ENCODE measurements at places on chromosomes 3 and 15. TPM values are rescaled to one million over a fixed set of nuclear protein-coding genes. Genes with fewer than 3 reads are reported as not detected.
A peak's percentile ranks its signal among the peaks of the same experiment; 100 is the strongest.

- H3K27me3 ChIP-seq: no peaks in the 10 kb centered on the region
- H3K27ac ChIP-seq: no peak overlapping the region
- H3K4me3 ChIP-seq: no peak overlapping the region
- no peaks in the 10 kb centered on the region for H3K4me1 ChIP-seq
- no peak for DNase-seq
These were observed 65.7 kb upstream of the ALDH1L1 start for GRCh38 chr3:126245811-126246727.

DNA sequence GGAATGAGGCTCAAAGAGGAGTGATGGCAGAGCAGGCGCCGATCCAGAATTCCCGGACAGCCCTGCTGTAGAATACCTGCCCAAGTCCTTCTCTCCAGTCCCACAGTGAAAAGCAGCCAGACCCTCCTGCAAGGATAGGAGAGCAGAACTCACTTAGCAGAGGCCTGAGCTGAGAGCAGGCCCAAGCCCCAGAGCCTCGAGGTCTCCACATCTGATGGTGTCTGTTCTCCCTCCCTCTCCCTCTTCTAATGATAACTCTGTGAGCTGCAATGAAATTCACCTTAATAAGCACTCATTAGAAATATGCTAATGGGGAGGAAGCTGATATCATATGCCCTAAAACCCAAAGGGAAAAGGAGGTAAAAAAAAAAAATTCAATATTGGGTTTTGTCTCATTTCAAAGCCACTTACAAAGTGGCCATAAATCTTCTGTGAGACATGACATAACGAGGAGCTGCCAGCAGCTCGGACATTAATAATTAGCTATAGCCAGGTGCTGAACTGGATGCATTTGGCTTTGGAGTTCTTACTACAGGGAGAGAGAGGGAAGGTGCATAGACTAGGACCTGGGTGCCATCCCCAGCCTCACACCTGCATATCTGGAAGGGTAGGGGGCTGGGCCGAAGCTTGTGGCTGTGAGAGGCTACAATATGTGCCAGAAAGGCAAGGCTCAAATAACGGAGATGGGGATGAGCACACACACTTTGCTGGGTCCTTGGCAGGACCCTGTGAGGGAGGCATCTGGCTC, 108.4 kb downstream of the MEGF11 start:
- no peaks in the 10 kb centered on the region for H3K36me3 ChIP-seq
- DNase-seq: no peak
- H3K4me3 ChIP-seq: no peak overlapping the region
- no peaks in the 10 kb centered on the region for H3K4me1 ChIP-seq
- no peak overlapping the region for H3K27ac ChIP-seq
- peaks cover 3% of the 10 kb centered on the region for H3K27me3 ChIP-seq

- DNase-seq: no peak
- H3K4me3 ChIP-seq: no peak overlapping the region
- H3K36me3 ChIP-seq: no peaks in the 10 kb centered on the region
- H3K4me1 ChIP-seq: no peaks in the 10 kb centered on the region
These were observed 65.1 kb upstream of the EPHA3 start for GRCh38 chr3:89042236-89042835.

DNA sequence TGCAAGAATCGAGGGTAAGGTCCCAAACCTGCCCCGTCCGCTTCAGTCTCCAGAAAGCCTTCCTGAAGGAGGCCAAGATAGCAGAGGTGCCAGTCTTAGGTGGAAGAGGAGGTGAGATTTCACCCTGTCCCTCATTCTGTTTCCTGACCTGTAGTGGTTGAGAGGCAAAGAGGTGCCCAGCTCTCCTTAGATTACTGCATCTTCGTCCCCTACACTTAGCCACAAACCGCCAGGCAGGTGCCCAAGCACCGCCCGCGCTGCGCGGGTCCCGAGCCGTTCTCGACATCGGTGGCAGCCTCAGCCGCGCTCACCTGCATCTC, 23.8 kb upstream of the POLG start:
- H3K36me3 ChIP-seq: no peaks in the 10 kb centered on the region
- peaks cover 97% of the 10 kb centered on the region for H3K27me3 ChIP-seq
- H3K4me3 ChIP-seq: peak overlapping the region; percentile 53
- no peak for DNase-seq
- no peak overlapping the region for H3K27ac ChIP-seq

GRCh38 chr3:37768107-37768809, 93.4 kb upstream of the CTDSPL start:
- no peak overlapping the region for H3K4me3 ChIP-seq
- no peaks in the 10 kb centered on the region for H3K27me3 ChIP-seq
- H3K4me1 ChIP-seq: peaks cover 66% of the 10 kb centered on the region
- no peaks in the 10 kb centered on the region for H3K36me3 ChIP-seq
- peak overlapping the region; percentile 3 for H3K27ac ChIP-seq

DNA sequence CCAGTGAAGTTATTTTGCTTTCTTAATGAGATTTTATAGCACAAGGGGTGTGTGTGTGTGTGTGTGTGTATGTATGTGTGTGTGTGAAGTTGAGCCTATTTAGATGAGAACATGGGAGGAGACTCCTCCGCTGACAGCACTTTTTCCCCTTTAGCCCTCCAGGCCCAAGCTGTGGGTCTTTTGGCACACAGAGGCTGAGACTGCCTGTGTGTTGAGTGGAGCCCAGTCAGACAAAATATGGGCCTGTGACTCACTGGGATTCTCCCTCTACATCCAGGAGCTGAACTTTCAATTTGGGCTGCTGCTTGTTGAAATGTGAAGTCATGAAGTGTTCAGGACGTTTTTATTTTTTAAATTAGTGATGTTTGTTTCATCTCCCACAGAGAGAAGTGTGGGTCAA, 108.0 kb downstream of the MFSD1 start:
- no peak overlapping the region for H3K4me3 ChIP-seq
- H3K4me1 ChIP-seq: no peaks in the 10 kb centered on the region
- DNase-seq: no peak
- no peaks in the 10 kb centered on the region for H3K27me3 ChIP-seq

- H3K4me3 ChIP-seq: no peak overlapping the region
- no peaks in the 10 kb centered on the region for H3K36me3 ChIP-seq
- H3K27ac ChIP-seq: no peak overlapping the region
- no peaks in the 10 kb centered on the region for H3K27me3 ChIP-seq
- H3K4me1 ChIP-seq: peaks cover 28% of the 10 kb centered on the region
These were observed 190.7 kb upstream of the CTDSPL start for GRCh38 chr3:37670961-37671483.

DNA sequence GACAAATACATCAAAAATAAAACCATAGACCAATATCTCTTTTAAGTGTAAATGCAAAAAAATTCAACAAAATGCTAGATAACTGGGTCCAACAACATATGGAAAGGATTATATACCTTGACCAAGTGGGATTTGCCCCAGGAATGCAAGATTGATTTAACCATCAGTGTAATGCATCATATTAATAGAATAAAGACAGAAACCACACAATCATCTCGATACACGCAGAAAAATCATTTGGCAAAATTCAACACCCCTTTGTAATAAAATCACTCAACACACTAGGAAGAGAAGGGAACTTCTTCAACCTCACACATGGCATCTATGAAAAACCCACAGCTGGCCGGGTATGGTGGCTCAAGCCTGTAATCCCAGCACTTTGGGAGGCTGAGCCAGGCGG, 19.5 kb downstream of the GREM1 start:
- H3K27me3 ChIP-seq: no peaks in the 10 kb centered on the region
- DNase-seq: no peak
- no peak overlapping the region for H3K27ac ChIP-seq
- H3K4me1 ChIP-seq: no peaks in the 10 kb centered on the region
- no peaks in the 10 kb centered on the region for H3K36me3 ChIP-seq

DNA sequence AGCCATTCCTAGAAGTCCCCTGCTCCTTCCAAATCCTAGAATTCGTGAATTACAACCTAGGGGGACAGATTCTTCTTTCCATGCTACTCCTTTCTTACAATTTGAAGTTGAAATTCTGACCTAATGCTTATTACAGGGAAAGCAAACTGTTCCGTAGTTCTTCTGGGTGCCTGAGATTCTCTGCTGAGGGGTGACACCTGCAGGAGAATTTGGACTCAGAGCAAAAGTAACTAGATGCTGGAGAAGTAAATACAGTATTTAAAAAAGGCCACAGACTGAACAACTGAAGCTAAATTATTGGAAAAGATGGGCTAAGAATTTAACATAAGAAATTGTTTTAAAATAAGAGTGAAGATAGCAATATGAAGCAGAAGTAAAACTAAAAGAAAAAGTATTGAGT, 37.9 kb downstream of the ACAD9 start:
- no peak overlapping the region for H3K4me3 ChIP-seq
- H3K27me3 ChIP-seq: no peaks in the 10 kb centered on the region
- H3K4me1 ChIP-seq: no peaks in the 10 kb centered on the region
- DNase-seq: no peak
- H3K27ac ChIP-seq: no peak overlapping the region

DNA sequence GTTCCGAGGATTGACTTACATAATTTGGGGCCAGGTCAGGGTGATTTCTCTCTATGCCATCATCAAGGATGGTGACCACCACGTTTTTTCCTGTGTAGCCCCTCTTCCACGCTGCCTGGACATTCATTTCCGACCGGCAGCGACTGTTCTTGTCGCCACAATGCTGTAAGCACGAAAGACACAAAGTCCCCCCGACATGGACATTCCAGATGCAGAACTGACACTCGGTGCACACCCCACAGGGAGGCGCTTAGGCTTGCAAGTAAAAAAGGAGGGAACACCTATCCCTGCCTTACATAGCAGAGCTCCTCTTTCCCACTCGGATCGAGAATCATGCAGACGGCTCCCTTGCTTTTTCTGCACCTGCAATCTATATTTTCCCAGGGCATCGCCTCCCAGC, 58.2 kb downstream of the PCSK6 start:
- no peaks in the 10 kb centered on the region for H3K36me3 ChIP-seq
- no peak for DNase-seq
- H3K27ac ChIP-seq: no peak overlapping the region
- H3K4me3 ChIP-seq: no peak overlapping the region
- no peaks in the 10 kb centered on the region for H3K4me1 ChIP-seq

GRCh38 chr15:39979606-39980005, 45.7 kb downstream of the EIF2AK4 start:
- H3K36me3 ChIP-seq: peaks cover 42% of the 10 kb centered on the region
- no peaks in the 10 kb centered on the region for H3K4me1 ChIP-seq
- no peak overlapping the region for H3K27ac ChIP-seq
- DNase-seq: no peak
- no peaks in the 10 kb centered on the region for H3K27me3 ChIP-seq

GRCh38 chr3:43087249-43087776, 18.6 kb downstream of the POMGNT2 start:
- no peak overlapping the region for H3K4me3 ChIP-seq
- H3K4me1 ChIP-seq: peaks cover 10% of the 10 kb centered on the region
- no peak for DNase-seq
- no peak overlapping the region for H3K27ac ChIP-seq
- H3K27me3 ChIP-seq: no peaks in the 10 kb centered on the region

GRCh38 chr15:78394981-78395616, 42.9 kb upstream of the IREB2 start:
- no peaks in the 10 kb centered on the region for H3K36me3 ChIP-seq
- no peaks in the 10 kb centered on the region for H3K27me3 ChIP-seq
- H3K4me3 ChIP-seq: no peak overlapping the region

The CHRM5 gene
- not detected for total RNA-seq

The VEPH1 gene
- total RNA-seq: 116 TPM

The PLOD2 gene
- total RNA-seq: 17.9 TPM

The GLCE gene
- total RNA-seq: 19.0 TPM

The ITIH1 gene
- not detected for total RNA-seq

The ARID3B gene
- 11.1 TPM for total RNA-seq

The OXNAD1 gene
- total RNA-seq: 13.1 TPM

The MYD88 gene
- total RNA-seq: 99.7 TPM

The LARP6 gene
- total RNA-seq: 7.5 TPM

The WWTR1 gene
- 89.5 TPM for total RNA-seq

The CYP1A1 gene
- 0.38 TPM for total RNA-seq

Measured in lower lobe of right lung (tissue), 2 donors.